ENCODE measurements at places on chromosomes 4 and X.
A peak's percentile ranks its signal among the peaks of the same experiment; 100 is the strongest.

DNA sequence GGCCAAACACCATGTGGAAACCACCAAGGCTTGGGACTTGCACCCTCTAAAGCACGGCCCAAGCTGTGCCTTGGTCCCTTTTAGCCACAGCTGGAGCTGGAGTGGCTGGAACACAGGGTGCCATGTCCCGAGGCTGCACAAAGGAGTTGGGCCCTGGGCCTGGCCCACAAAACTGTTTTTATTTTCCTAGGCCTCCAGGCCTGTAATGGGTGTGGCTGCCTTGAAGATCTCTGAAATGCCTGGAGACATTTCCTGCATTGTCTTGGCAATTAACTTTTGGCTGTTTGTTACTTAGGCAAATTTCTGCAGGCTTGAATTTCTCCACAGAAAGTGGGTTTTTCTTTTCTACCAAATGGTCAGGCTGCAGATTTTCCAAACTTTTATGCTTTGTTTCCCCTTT lies 55.7 kb downstream of the IL15 start:
- DNase-seq, result no peak

DNA sequence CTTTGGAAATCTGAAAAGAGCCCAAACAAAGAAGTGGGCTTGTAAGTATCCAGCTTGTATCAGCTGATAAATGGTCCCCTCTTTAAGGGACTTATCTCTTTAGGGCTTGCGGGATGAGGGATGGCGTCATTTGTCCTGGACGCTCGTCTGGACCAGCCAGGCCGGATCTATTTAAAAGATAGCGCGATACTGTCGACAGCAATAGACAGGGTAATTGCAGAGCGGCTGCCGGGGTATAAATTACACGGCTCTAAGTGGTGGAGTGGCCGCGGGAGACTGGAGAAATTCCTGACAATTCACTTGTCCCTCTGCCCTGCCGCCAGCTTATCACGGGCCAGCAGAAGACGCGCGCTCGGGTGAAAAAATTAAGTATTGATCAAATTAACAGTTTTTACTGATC lies 90.7 kb downstream of the FAM53A start:
- no peak for DNase-seq

- no peak for DNase-seq
Observed at GRCh38 chr4:15202481-15202880, 200.2 kb downstream of the CPEB2 start.

GRCh38 chrX:153766098-153766817 lies 2.2 kb downstream of the PLXNB3 start:
- peak; percentile 75 for DNase-seq

DNA sequence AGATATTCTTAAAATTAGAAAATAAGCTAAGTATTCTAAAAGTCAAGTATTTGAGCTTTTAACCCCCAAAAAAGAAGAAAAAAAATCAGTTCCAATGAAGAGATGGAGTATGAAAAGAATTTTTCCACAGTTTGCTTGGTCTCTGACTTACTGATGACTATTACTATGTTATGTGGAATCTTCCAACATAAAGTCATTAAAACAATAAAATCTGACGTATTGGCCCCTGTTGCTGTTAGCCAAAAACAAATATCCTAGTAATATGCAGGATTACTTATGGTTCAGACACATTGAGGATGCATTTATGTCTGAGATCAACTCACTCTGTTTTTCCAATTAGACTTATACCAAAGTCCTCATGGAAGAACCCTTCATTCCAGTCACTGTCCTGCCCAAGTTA lies 517.2 kb upstream of the ADGRL3 start:
- no peak for DNase-seq

DNA sequence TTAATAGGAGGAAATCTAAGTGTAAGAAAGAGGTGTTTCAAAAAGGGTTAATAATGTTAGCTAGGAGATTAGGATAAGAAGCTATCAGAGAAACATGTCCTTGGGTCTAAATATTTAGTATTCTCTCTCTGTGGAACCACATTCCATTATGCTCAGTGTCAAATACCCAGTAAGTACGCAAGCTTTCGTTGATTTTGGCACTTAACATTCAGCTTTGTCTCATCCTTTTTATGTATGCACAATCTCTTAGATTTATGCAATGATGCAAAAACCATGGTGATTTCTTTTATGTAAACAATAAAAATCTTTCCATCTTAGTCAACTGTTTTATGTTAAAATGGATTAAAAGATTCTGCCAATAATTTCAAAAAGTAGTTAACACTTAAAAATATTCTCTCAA lies 129.2 kb downstream of the KLHL13 start:
- peak; percentile 10 for DNase-seq

DNA sequence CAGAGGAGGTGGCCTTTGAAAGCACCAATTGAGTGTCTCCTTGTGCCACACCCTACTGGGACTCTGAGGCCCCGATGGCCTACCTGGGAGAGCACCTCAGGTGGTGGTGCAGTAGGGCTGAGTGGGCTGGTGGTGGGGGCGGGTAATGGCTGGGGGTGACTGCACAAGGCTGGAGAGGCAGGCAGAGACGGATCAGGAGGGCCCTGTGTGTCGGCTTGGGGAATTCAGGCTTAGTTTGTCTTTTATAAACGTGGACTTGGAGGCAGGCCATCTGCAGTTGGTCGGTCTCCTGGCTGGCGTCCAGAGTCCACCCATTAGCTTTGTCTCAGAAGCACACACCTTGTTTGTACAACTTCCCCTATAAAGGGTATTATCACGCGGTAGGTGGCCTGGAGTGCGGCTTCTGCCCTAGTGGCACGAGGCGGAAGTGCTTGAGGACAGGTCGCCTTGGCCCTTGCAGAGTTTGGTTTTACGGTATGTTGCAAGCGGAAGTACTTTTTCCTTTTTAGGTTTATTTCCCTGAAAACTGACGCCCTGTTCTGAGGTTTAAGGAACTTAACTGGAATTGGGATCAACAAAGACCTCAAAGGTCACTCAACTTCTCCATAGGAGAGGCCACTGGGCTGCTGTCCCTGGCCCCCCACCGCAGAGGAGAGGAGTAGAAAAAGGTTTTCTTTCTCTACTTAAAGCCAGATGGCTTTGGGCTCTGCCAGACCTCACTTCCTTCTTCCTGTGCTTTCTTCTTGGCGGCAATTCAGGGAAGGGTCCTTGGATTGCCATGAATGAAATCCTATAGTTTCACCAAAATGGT lies 8.0 kb downstream of the TBC1D14 start:
- peak; percentile 26 for DNase-seq

DNA sequence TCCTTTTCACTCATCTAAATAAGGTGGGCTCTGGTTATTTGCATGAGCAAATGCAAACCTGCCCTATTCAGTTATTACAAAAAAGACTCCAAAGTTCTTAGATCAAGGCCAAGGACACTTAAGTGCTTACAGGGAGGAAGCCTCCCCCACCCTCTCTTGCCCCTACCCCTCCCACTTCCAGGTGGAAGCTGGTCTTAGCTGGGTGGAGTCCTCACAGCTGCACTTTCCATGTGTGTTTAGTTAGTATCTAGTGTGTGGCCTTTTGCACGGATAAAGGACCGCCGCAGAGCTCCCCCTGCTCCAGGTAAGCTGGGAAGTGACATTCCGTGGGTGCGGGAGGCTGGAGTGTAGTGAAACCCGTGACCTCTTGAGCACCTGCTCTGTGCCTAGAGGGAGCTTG lies at the start of gene TRIM75:
Gene TRIM75, plus strand, starts transcription at position 222 of the 400 bp plus-strand sequence. CDS start 5,282 bp downstream, outside the sequence.
- DNase-seq, result no peak

DNA sequence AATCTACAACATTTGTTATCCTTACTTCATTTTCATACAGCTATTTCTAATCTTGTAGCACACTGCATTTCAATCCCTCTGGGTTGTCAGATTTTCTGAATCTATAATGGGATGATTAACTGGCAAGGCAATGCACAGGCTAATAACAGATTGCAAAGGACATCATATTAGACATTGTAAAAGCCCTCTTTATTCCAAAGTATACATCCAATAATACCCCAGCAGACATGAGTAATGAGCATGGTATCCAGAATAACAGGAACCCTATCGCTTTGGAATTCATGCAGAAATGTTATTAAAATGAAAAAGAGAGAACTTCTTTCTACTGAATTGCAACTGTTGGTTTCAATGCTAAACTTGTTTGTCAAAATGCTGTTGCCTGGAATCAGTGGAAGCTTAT lies 122.9 kb downstream of the C4orf33 start:
- no peak for DNase-seq

GRCh38 chr4:98659106-98659592 lies 738 bp upstream of the TSPAN5 start:
- peak; percentile 54 for DNase-seq

DNA sequence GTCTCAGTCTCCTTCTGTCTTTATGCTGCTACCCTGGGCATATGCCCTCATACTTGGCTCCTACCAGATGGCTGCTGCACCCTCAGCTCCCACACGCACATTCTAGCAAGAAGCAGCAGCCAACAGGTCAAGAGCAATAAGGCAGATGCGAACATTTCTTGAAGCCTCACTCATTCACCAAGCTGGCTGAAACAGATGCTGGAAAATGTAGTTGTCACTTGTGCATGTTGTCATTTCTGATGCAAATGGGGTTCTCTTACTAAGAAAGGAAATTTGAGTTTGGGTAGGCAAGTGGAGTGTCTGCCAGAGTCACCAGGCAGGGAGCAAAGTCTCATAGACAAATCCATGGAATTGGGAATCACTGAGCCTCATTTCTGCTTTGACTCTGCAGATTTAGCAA lies 57.4 kb upstream of the SORBS2 start:
- DNase-seq, result no peak

Measured in M059J (cell line).